MCF 10A (cell line): ENCODE measurements at places on chromosomes 16 and 17. TPM values are rescaled to one million over a fixed set of nuclear protein-coding genes. Genes with fewer than 3 reads are reported as not detected.

GRCh38 chr16:46763147-46763546 is 15.0 kb upstream of the MYLK3 start:
- DNase-seq, result no peak

GRCh38 chr16:26186091-26186615 is 494.4 kb downstream of the HS3ST4 start:
- DNase-seq, result no peak

DNA sequence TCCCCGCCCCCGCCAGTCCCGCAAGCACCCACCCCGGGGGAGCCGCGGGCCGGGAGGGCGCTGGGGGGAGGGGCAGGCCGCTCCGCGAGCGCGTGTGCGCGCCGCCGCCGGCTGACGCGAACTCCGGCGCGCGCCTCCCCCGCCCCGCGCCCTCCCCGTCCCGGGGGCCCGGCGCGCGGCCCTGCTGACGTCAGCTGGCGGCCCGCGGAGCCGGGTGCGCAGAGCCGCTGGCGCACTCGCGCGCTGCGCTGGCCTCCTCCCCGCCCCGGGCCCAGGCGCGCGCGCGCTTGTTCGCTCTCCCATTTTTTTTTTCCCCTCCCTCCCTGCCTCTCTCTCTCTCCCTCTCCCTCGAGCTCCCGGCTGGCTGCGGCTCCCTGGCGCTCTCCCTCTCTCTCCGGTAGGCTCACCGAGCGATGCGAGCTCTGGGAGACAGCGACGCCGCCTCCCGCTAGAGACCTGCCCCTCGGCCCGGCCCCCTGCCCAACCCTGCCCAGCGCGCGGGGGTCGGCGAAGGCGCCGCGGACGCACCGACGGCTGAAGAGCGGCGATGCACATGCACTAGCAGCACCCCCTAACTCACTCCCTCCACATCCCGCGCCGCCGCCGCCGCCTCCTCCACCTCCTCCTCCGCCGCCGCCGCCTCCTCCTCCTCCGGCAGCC is at the start of gene GNAO1:
TSS of gene GNAO1 (plus strand) at position 334 of the 660 bp plus-strand sequence. CDS start 747 bp downstream, outside the sequence.
- peak; percentile 32 for DNase-seq

GRCh38 chr16:19515757-19516156 is 6.1 kb downstream of the GDE1 start:
- no peak for DNase-seq

DNA sequence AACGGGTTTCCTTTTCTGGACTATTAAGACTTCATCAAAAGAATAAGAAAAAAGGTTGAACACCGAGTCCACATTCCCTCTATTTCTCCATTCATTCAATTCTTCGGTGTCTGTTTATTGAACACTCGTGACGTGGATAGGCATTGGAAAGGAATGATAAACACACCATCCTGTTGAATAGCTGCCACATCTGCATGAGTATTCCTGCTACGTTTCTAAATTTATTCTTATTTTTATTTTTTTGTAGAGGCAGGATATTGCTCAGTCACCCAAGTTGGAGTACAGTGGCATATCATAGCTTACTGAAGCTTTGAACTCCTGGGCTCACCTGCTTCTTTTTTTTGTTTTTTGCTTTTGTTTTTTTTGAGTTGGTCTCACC is 80.8 kb upstream of the CIBAR2 start:
- DNase-seq, result no peak

DNA sequence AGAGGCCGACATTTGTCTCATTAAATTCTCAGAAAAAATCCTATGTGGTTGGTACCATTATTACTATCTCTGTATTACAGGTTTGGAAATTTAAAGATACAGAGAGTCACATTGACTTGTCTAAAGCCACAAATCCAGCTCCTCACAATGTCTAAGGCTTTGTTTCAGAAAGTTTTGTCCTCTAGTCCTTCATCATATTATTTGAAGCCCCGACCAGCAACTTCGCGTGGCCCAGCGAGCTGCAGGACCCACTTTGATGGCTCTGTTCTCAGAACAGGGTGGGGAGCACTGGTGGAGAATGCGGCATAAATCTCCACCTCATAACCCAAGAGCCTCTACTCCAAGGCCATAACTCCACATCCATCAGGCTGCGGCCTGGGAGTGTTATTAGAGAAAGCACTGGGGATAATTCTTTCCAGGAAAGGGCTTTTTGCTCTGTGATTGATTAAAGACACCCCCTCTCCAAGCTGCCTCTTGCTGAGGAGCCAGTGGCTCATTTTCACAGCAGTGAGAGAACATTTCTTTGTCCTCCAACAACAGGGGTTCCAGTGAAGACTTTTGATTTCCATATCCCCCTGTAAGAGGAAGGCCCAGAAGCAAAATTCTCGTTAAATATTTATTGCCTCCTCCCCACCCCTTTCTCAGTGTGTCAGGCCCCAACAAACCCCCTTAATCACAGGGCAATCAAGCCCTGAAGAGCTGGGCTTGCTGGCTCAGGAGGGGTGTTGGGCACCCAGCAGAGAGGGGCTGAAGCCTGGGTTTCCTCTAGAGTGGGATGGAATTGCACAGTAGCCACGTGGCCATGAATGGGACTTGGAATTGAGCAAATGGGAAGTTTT is 113.7 kb upstream of the CDH11 start:
- DNase-seq, result no peak

DNA sequence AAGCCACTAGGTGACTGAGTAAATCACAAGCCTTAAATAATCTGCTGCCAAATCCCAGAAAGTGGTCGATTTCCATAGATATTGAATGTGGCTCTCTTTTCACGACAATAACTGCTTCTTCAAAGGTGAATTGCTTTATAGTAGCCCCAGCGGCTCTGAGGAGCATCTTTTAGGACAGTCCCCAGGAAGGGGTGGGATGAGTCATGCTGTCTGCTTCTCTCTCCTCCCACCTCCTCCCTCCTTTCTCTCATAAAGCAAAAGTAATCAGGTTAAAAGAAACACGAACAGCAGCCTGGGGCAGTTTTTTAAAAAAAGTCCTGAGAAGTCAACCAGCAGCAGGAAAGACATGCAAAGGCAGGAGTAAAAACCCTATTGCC is 1.8 kb downstream of the KIAA0513 start:
- peak; percentile 81 for DNase-seq

- DNase-seq, result no peak
Observed at GRCh38 chr17:77208217-77208808, 67.5 kb downstream of the SEC14L1 start.

GRCh38 chr17:61678339-61678738 is 87.3 kb upstream of the NACA2 start:
- DNase-seq, result no peak

- no peak for DNase-seq
Observed at GRCh38 chr16:2276368-2277195, 8.7 kb upstream of the RNPS1 start.

- DNase-seq, result peak; percentile 20
Observed at GRCh38 chr16:17273142-17273561, 197.6 kb downstream of the XYLT1 start.

- no peak for DNase-seq
Observed at GRCh38 chr17:57868910-57869616, 19.2 kb upstream of the MRPS23 start.

The CCL4L2 gene
- not detected in 2 replicates for total RNA-seq

The BOLA2B gene
- 132 and 133 TPM in 2 replicates for total RNA-seq

The KCTD19 gene
- total RNA-seq, result not detected in 2 replicates

The SPOP gene
- total RNA-seq, result 42.1 and 52.3 TPM in 2 replicates

The NPIPB8 gene
- total RNA-seq, result not detected in 2 replicates

The ARHGAP44 gene
- 0.42 and 1.3 TPM in 2 replicates for total RNA-seq
